Activated CD4-positive, alpha-beta T cell treated with anti-CD3 and anti-CD28 coated beads for 4 hours (primary cell): ENCODE measurements at places on chromosomes 2 and 18.
A peak's percentile ranks its signal among the peaks of the same experiment; 100 is the strongest.

GRCh38 chr2:101356521-101356920, 30.8 kb downstream of the CREG2 start:
- no peak for DNase-seq

DNA sequence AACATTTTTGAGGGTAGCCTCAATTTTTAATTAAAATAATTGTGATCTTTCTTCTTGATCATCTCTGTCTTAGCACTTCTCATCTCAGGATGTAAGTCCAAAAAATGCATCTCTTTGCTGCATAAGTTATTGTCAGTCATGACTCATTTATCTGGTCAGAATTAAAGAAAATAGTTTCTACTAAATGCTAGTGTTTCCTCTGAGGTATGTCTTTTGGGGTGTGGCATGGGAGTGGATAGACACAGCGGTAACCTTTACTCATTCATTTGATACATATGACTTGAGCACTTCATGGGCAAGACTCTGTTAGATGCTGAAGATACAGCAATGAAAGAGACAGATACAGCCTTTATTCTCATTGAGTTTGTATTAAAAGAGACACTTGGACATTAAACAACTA, 284.7 kb downstream of the IRS1 start:
- no peak for DNase-seq

DNA sequence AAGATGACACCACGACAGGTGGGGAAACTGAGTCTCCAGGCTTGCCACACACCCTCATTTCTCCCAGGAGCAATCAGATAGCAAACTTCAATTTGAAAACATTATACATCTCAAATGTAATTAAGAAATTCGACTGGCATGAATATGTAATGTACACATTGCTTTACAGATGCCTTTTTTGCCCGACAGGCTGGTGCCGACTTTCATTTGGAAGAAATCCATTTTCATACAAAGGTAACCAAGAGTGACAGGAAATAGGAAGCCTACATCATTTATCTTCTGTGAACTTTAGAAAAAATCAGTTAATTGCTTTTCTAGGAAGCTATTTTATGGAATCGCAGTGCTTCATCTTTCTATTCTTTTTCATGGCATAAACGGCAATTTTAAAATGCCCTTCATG, 140.3 kb downstream of the AFF3 start:
- no peak for DNase-seq

- DNase-seq: no peak
These were observed 63.3 kb upstream of the UGP2 start for GRCh38 chr2:63778391-63778790.

DNA sequence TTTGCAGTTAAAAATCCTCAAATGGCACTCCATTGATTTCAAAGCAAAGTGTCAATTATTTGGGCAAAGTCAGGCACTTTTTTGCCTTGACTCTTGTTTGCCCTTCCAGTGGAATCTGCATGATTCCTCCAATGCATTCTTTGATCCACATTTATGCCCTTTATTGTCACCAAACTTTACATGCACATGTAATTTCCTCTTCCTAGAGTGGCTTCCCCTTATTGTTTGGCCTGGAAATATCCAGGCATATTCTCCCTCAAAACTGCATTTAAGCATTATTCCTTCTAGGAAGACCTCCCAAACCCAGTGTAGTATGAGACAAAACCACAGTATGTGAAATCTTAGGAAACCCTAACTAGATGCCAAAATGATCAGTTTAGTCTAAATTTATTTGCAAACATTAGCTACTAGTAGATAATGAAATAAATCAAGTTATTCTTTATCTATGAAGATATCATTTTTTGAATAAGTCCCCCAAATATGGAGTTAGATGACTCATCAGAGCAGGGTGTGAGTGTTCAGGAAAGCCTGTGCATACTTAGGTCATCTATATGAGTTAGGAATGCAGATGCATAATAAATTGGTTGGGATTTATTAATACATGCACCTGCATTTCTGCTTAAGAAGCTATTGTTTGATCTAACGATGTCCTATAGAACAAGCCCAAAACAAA, 433.3 kb upstream of the TCF4 start:
- no peak for DNase-seq

GRCh38 chr2:228798458-228799207, 472.5 kb downstream of the PID1 start:
- no peak for DNase-seq

DNA sequence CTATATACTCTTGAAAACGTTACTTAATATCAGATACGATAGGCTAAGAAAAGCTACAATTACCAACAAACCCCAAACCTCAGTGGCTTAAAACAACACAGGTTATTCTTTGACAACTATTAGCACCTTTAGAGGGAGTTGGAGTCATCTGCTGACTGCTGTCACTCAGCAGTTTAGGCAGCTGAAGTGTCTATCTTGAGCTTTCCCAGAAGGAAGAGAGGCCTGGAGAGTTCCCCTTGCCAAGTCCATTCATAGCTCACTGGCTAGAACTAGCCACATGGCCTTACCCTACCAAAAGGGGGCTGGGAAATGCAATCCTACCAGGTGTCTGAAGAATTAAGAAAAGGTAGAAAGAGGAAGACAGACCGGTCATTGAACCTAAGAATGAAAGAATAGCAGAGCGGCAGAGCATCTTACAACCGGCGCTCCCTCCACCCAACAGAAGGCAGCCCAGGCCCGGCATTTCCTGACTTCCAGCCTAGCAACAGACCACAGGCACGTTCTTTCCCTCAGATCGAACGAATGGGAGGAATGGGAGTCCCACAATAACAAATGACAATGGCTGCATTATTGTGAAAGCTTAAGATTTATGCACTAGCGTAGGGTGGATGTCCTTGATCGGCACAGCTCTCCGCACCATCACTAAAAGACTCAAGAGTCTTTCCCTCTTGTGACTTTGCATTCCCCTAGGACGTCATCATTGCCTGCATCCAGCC, 211.2 kb upstream of the CTAGE1 start:
- DNase-seq: no peak

DNA sequence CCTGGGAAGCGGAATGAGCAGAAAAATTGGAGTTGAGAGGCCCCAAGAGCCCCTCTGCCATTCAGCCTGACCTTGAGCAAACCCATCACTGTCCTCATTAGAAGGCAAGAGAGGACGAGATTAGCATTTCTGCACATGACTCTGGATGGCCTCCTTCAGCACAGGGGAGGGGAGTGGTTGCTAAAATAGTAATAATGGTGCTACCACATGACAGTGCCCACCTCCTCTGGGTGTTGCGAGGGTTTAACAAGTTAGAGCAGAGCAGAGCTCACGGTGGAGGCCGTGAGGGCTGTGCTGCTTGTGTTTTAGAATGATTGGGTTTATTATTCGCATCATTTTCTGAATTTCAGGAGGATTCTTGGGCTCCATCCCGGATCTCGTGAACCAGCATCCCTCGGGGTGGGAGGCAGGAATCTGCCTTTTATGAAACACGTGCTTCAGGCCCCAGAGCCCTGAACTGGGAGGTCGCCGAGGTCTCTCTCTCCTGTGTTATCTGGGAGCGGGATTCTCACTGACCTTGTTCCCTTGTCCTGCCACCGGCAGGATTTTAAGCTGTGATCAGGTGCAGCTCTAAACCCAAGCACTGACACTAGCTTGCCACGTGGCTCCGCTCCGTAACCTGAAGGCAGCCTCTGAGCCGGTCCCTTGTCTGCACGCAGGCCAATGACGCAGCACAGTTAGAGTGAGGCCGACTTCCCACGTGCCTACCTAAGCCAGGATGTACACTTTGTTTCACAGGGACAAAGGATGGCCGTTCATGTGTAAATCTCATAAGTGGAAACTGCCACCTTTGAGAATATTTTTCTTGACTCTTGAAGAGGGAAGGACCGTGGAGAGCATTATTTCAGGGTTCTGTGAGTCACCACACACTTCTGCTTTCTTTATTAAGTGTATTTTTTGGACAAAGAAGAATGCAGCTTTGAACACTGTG, 142.3 kb downstream of the ACOXL start:
- DNase-seq: no peak

DNA sequence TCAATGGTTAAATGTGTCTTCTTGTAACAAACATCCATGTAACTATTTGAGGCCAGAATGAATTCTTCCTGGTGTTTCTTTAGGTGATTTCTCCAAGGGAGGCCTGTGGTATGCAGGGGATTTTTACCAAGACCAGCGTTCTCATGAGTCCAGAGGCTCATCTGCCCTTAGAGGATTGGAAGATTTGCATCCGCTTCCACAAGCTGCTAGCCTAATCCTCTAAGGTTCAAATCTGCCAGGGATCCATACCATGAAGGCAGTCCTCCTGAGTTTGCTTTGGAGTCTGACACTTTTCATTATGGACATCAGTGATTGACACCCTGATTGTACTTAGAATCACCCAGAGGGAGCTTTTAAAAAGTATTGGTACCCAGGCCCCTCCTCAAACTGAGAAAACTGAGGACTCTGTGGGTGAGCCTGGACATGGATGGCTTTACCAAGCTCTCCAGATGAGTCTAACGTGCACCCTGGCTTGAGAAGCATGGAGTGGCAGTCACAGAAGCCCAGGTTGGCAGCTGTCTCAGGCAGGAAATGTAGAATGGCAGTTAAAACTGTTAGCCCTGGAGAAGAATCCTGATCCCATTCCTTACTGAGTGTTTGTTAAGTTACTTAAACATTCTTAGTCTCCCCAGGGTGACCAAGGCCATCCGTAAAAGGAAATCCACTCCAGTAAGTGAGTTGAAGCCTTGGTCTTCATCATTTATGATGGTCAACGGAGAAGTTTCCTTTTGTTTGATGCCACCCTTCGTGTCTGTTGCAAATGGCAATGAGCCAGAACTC, 95.3 kb upstream of the RMDN2 start:
- DNase-seq: no peak

DNA sequence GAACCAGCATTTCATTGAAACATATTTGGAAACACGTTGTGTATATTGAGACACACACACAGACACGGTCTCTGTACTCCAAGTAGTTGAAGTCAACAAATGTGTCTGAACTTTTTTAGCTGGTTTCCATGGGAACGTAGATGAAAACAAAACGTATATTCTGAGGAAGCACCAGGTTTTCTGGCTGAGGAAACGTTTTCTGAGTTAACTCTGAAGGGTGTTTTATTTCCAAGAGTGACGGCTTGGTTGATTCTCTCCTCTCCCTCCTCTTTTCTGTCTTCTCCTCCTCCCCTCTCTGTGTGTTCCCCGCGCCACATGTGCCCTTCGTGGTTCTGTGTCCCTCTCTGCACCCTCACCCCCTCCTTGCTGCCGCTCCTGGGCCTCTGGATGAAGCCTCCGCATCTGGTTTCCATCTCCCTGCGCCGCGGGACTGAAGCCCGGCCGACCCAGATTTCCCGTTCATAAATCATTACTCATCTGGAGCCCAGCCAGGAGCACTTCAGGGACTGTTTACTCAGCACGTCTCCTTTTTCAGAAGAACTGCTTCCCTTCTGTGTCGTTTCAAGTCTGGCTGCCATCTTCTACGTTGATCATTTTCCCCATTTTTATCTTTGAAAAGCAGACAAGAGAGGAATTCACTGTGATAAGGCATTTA, 122.7 kb downstream of the COL6A3 start:
- DNase-seq: no peak

- DNase-seq: no peak
These were observed 410.9 kb upstream of the CYRIA start for GRCh38 chr2:17076533-17076932.

- peak; percentile 59 for DNase-seq
These were observed at the start of gene ZBTB14 for GRCh38 chr18:5295231-5295920. Gene ZBTB14 (minus strand): TSS chr18:5295726. CDS start chr18:5293246, 2,480 bp downstream.

DNA sequence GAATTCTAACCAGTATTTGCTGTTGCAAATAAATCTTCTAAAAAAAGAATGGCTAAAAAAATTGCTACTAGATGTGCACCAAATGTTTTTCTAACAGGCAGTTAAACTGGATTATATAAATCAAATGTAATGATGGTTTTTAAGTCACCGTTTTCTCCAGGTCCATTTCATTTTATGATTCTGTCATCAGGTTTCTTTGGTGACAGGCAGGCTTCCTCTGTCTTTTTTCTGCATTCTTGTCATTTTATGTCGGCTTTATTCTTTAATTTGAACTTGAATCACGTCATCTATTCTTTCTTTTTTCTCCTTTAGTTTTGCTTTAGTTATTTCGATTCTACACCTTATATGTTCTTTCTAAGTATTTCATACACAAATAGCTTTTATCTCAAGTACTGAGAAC, 212.5 kb downstream of the SOCS6 start:
- no peak for DNase-seq

DNA sequence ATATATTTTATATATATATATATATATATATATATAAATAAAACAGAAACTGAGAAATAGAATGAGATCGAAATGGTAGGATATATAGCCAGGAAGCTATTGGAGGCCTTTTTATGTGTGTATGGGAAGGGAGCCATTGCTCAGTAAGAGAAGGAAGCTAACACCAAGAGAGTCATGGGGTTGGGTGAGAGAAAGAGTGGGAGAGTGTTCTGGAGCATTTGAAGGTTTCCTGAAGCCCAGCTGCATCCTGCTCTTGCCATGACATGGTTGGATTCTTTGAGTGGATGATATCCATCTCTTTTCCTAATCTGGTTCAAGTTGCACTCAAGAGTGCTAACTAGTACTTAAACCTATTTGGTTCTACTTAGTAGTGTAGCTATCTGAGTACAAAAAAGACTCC, 282.3 kb downstream of the DYSF start:
- no peak for DNase-seq

DNA sequence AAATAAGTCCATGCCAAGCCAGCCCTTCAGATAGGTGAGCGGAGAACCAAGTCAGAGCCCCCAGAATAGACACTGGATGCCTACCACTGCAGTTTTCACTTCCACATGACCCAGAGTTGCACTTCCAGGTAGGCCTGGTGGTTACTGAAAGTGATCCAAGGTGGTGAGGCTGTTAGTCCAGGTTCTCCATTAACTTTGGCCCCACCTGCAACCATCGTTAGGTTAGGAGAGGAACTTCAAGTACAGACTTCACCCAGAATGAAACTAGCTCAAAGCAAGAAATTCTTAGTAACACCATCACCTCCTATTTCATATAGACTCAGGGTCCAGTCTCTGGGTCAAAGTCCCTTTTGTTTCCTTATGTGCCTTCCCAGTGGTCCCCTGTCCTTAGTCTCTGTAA, 293.1 kb upstream of the ID2 start:
- no peak for DNase-seq

DNA sequence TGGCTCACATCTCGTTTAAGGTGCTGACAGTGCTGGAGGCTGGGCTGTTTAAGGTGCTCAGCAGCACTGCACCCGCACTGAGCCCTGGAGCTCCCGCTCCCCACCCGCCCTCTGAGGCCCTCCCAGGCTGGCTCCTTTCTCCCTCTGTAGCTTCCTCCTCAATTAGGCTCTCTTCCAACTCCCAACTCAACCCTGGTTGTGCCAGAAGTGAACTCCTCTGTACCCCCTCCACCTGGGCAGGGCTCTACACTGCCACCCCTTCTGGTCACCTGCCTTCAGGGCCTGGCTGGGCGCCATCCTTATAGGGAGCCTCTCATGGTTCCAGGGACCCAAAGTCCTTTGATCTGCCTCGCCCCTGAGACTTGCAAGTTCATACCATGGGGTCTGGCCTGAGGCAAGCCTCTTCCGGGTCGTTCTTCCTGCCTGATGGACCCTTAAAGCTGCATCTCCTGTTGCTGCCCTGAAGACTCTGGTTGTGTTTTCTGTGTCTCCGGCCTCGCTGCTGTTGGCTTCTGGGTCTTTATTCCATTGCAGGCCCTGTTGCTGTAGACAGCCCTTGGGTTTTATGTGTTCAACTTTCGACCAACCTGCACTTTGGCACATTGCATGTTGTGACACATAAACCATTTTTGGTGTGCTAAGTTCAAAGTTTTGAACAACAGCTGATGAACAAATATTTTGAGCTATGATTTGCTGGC, 199.6 kb downstream of the LDLRAD4 start:
- DNase-seq: no peak
